ENCODE measurements at places on chromosomes 1 and 21.

- H3K27me3 ChIP-seq = peaks cover 21% of the 10 kb centered on the region
- no peak overlapping the region for H3K4me3 ChIP-seq
- no peak for DNase-seq
- no peaks in the 10 kb centered on the region for H3K4me1 ChIP-seq
- H3K27ac ChIP-seq = no peak overlapping the region
Observed at GRCh38 chr1:30200161-30200560, 523.2 kb downstream of the MATN1 start.

DNA sequence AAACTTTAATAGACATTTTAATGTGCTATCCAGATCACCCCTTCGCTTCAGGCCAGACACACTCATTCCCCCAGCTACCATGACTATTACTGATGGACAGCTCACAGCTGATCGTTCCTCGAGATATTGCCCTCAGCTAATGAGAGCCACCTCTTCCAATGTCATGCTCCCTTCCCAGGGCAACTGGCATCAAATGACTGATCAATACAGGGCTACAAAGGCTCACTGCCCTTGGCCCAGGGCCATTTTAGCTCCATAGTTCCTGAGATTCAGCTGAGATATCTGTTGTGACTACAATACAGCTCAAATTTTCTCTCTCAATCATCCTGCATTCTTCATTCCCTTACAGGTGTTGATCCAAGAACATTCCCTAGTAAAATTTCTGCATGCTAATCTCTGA lies 104.5 kb upstream of the PKN2 start:
- H3K27ac ChIP-seq = no peak overlapping the region
- peaks cover 14% of the 10 kb centered on the region for H3K27me3 ChIP-seq
- no peaks in the 10 kb centered on the region for H3K36me3 ChIP-seq

DNA sequence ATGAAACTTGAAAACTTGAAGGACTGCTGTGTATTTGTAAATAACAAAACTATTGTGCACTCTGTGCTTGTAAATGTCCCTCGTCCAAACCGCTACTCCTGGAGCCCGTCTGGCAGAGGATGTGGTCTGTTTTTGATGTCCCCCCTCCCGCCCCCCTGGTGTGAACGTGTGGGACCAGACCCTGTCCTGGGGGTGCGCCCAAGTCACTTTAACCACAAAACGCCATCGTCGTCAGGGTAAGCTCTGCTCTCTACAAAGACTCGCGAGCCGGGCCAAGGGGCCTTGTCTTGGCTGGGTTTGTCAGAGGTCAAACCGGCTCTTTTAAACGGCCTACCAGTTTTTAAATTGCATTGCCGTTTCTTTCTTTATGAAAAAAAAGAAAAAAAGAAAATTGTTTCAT lies 87.4 kb upstream of the TMEM51 start:
- H3K4me3 ChIP-seq = no peak overlapping the region
- no peaks in the 10 kb centered on the region for H3K27me3 ChIP-seq
- no peak for DNase-seq
- H3K27ac ChIP-seq = no peak overlapping the region
- peaks cover 2% of the 10 kb centered on the region for H3K4me1 ChIP-seq

GRCh38 chr1:161088587-161089110 lies 709 bp downstream of the NECTIN4 start:
- peaks cover 45% of the 10 kb centered on the region for H3K4me1 ChIP-seq
- DNase-seq = no peak
- H3K27ac ChIP-seq = no peak overlapping the region
- H3K4me3 ChIP-seq = no peak overlapping the region
